T-helper 2 cell (primary cell): ENCODE measurements at places on chromosomes 7 and 10.
A peak's percentile ranks its signal among the peaks of the same experiment; 100 is the strongest.

- DNase-seq = no peak
Measured at GRCh38 chr7:41592236-41592635, 110.7 kb downstream of the INHBA start.

GRCh38 chr10:15035385-15036301 lies 8.1 kb upstream of the OLAH start:
- DNase-seq = no peak

GRCh38 chr10:74901301-74901700 lies 74.9 kb downstream of the KAT6B start:
- no peak for DNase-seq

- DNase-seq = no peak
Measured at GRCh38 chr7:154304740-154305700, 252.8 kb downstream of the DPP6 start.

- peak; percentile 20 for DNase-seq
Measured at GRCh38 chr10:7251696-7252465, 159.0 kb downstream of the SFMBT2 start.

GRCh38 chr10:77297393-77297739 lies 340.2 kb downstream of the KCNMA1 start:
- no peak for DNase-seq

DNA sequence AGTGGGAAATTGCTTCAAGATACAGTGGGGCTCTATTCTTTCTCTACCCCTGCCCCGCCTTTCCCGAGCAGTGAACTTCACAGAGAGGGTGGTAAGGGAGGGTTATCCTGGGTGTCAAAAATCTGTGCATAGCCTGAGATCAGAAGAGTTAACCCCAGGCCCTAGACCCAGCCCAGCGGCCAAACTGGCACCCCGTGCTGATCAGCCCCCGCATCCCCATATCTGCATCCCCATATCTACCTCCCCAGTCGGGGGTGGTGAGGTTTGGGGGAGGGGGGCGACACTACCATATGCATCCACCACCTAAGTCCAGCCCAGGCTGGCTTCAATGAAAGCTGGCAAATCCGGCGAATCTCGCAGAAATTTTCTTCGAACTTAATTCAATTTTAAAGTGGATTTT lies 7.0 kb upstream of the DLX6 start:
- no peak for DNase-seq

- no peak for DNase-seq
Measured at GRCh38 chr7:29858191-29858951, 52.1 kb downstream of the WIPF3 start.

- DNase-seq = no peak
Measured at GRCh38 chr7:123979876-123980275, 53.0 kb downstream of the TMEM229A start.

- DNase-seq = no peak
Measured at GRCh38 chr7:11458736-11459483, 373.1 kb downstream of the THSD7A start.

- no peak for DNase-seq
Measured at GRCh38 chr7:70178211-70178610, 579.9 kb downstream of the AUTS2 start.

- DNase-seq = no peak
Measured at GRCh38 chr7:87816389-87816788, 59.8 kb downstream of the SLC25A40 start.

GRCh38 chr7:69682518-69682917 lies 84.2 kb downstream of the AUTS2 start:
- no peak for DNase-seq
